ENCODE measurements at places on chromosomes 3 and 15. TPM values are rescaled to one million over a fixed set of nuclear protein-coding genes. Genes with fewer than 3 reads are reported as not detected.

DNA sequence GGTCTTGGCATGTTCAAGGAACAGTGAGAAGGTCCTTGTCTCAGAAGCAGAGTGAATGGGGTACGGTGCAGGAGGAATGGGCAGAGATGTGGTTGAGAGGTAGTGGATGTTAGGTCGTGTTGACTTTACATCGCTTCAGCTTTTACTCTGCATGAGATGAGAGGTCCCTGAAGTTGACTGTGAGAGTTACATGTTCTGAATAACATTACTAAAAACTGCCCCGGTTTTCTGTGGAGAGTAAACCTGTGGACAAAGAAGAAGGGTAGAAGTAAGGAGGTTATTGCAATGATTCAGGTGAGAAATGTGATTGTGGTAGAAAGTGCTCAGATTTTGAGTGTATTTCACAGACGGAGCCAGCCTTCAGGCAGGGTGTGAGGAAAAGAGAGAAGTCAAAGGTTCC lies 105.6 kb downstream of the ARNT2 start:
- no peak overlapping the region for H3K4me3 ChIP-seq
- H3K27ac ChIP-seq: no peak overlapping the region
- no peak for DNase-seq
- H3K4me1 ChIP-seq: no peaks in the 10 kb centered on the region
- no peaks in the 10 kb centered on the region for H3K27me3 ChIP-seq
- H3K36me3 ChIP-seq: no peaks in the 10 kb centered on the region

DNA sequence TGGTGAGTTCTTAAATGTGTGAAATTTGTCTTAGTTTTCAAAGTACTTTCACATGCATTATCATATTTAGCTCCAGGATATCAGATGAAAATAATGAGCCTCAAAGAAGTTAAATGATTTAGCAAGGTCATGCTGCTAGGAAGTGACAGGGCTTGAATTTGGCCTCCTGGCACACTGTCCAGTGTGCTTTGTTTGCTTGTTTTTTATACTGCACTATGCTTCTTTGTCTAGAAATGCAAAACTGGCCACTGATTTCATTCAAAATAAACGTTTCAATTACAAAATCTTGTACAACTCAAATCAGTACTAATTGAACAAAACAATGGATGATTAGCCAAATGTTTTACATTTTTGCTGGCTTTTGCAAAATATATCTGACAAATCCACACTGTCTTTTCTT lies 583.3 kb upstream of the CBLB start:
- no peak for DNase-seq
- H3K27ac ChIP-seq: no peak overlapping the region
- no peaks in the 10 kb centered on the region for H3K4me1 ChIP-seq
- H3K4me3 ChIP-seq: no peak overlapping the region

CNTN6 gene
- total RNA-seq: not detected

GRCh38 chr15:37973856-37974255 lies 39.4 kb downstream of the TMCO5A start:
- no peaks in the 10 kb centered on the region for H3K36me3 ChIP-seq
- no peak overlapping the region for H3K27ac ChIP-seq
- H3K4me3 ChIP-seq: no peak overlapping the region
- no peak for DNase-seq
- no peaks in the 10 kb centered on the region for H3K27me3 ChIP-seq
- no peaks in the 10 kb centered on the region for H3K4me1 ChIP-seq

TNFSF10 gene
- total RNA-seq: 2.2 TPM

- H3K36me3 ChIP-seq: no peaks in the 10 kb centered on the region
- H3K4me3 ChIP-seq: no peak overlapping the region
- DNase-seq: no peak
- peak overlapping the region; percentile 88 for H3K27ac ChIP-seq
Measured at GRCh38 chr3:27507515-27508266, 23.5 kb upstream of the SLC4A7 start.

DNA sequence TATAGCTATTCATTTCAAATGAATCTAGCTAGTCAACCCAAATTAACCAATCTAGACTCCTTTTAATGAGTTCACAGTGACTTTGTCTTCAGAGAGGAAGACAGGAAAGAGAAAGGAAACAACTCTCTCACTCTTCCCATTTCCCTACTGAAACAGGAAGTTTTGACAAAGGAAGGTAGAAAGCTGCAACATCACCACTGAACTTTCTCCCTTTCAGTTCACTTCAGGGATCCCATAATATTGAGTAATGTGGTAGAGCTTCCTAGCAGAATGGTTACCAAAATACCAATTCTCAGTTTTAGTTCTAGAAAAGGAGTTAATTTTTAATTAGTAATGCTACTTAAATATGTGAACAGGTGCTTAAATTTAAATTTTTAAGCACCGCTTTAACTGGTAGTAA lies 7.5 kb downstream of the VPS13C start:
- peaks cover 4% of the 10 kb centered on the region for H3K36me3 ChIP-seq
- no peak for DNase-seq
- H3K27me3 ChIP-seq: no peaks in the 10 kb centered on the region
- peaks cover 5% of the 10 kb centered on the region for H3K4me1 ChIP-seq
- H3K4me3 ChIP-seq: no peak overlapping the region

DNA sequence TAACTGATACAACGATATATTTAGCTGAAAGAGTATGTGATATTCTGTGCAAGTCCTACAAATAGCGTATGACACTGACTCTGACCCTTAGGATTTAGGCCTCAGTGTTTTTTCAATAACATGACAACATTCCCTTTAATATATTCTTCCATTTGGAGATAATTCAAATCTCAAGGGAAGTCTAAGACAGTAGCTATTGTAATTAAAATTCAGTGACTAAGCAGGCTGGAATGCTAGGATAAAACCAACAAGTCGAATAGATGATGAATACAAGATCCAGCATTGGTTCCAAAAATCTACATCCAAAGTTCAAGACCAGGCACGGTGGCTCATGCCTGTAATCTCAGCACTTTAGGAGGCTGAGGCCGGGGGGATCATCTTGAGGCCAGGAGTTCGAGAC lies 56.2 kb downstream of the QTRT2 start:
- no peak overlapping the region for H3K4me3 ChIP-seq
- H3K4me1 ChIP-seq: no peaks in the 10 kb centered on the region
- H3K27me3 ChIP-seq: peaks cover 14% of the 10 kb centered on the region
- no peak overlapping the region for H3K27ac ChIP-seq
- H3K36me3 ChIP-seq: no peaks in the 10 kb centered on the region

DNA sequence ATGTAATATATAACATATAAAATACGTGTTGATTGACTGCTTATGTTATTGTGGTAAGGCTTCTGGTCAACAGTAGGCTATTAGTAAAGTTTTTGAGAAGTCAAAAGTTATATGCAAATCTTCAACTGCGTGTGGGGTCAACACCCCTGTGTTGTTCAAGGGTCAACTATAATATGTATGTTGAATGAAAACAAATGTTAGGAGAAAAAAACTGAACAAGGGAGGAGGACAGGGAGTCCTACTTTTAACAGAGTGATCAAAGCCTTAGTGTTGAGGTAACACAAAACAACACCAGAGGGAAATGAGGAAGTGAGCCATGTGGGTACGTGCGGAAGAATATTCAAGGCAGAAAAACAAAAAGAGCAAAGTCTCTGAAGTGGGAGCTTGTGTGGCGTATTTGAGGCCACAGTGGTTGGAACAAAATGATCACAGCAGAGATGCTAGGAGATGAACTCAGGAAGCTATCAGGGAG lies 62.5 kb downstream of the SFMBT1 start:
- H3K27me3 ChIP-seq: no peaks in the 10 kb centered on the region
- H3K36me3 ChIP-seq: no peaks in the 10 kb centered on the region
- H3K27ac ChIP-seq: no peak overlapping the region

SLC22A14 gene
- total RNA-seq: 0.13 TPM

DNA sequence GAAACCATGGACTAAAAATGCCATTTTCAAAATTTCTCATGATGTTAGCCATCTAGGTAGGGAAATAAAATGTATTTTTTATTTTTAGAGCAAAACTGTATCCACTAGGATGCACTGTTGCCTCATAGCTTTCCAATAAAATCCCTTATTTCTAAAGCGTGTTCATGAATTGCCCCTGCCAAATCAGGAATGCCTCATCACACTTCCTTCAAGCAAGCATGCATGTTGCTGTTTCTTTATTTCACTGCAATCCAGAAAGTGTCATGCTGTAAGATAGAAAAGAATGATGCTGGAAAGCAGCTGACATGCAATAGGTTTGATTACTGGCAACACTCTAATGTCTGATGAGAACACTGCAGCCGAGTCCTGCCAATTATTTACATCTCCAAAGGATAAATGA lies 239.5 kb downstream of the CHL1 start:
- no peak for DNase-seq
- no peak overlapping the region for H3K27ac ChIP-seq
- no peak overlapping the region for H3K4me3 ChIP-seq
- no peaks in the 10 kb centered on the region for H3K36me3 ChIP-seq

GRCh38 chr3:98964784-98965183 lies 63.3 kb upstream of the DCBLD2 start:
- H3K27ac ChIP-seq: no peak overlapping the region
- peaks cover 2% of the 10 kb centered on the region for H3K27me3 ChIP-seq
- 0 out of 2 replicates have a peak, but pooled peaks cover 2% of the 10 kb centered on the region for H3K36me3 ChIP-seq

DNA sequence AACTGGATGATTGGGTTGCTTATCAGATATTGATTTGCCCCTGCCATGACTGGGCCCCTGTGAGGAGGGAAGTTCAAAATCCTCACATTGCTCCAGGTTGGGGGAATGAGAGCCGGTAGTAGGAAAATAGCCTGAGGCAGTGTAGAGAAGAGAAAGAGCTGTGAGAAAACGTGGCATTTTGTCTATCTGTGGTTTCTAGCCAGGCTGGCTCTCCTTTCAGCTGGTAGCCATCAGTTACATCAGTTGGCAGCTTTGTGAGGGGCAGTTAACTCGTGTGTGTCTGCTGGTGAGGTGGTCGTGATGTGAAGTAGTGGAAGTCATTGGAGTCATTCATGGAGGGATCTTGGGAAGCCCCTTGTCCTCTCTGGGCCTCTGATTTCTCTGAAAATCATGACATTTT lies 5.2 kb downstream of the ESYT3 start:
- no peak overlapping the region for H3K27ac ChIP-seq
- no peak for DNase-seq
- no peak overlapping the region for H3K4me3 ChIP-seq

GRCh38 chr3:141647562-141647915 lies 90.6 kb upstream of the RNF7 start:
- H3K27me3 ChIP-seq: no peaks in the 10 kb centered on the region
- no peaks in the 10 kb centered on the region for H3K36me3 ChIP-seq
- no peaks in the 10 kb centered on the region for H3K4me1 ChIP-seq
- DNase-seq: no peak

SPTBN5 gene
- total RNA-seq: 2.1 TPM

FLNB gene
- total RNA-seq: 309 TPM

DNA sequence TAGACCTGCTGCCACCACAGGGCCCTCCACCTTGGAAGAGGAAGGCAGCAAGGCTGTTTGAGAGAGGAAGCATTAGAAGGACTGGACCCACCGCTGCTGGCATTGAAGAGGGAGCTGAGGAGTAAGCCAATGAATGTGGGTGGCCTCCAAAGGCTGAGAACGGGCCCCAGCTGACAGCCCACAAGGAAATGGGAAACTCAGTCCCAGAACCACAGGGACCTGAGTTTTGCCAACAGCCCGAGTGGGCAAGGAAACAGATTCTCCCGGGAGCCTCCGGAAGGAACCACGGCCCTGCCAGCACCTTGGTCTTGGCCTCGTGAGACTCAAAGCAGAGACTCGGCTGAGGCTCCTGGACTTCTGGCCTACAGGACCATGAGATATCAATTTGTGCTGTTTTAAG lies 95.4 kb upstream of the SNRPA1 start:
- H3K36me3 ChIP-seq: no peaks in the 10 kb centered on the region
- H3K27ac ChIP-seq: no peak overlapping the region
- no peaks in the 10 kb centered on the region for H3K4me1 ChIP-seq

DNA sequence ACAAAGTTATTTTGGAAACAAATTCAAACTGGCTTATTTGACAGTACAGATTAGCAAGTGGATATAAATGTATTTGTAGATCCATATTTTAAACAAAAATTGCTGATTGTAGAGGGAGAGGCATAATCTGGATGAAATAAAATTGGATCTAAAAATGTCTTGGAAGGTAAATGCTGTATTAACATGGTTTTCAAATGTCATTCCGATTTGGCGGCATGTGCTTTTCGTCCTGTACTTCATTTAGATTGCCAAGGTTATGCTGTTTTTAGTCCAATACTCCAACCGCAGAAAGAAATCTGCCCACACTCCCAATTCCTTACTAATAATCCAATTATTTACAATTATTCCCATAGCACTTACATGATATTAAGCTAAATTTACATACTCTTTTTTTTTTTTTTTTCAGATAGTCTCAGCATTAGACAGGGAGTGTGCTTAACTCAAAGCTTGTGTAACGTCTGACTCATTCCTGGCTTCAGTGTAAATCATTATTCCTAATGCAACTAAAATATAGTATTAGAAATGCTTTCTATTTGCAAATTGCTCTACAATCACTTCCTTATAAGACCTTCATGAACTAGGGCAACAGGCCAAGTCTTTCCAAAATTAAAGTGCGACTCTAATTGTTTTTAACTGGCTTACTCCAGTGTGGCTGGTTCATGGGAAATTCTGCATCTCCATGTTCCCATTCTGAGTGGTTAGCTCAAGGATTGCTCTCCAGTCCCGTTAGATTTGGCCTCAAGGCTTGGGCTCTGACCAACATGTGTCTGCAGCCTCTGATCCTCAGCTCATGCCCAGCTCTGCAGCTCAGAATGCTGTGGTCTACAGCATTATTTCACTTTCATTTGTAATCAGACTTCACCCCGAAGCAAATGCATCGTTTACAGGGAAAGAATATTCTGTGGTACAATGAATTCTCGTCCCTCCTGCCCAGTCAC lies 103.9 kb downstream of the FBN1 start:
- no peaks in the 10 kb centered on the region for H3K4me1 ChIP-seq
- DNase-seq: no peak
- no peak overlapping the region for H3K4me3 ChIP-seq
- no peaks in the 10 kb centered on the region for H3K36me3 ChIP-seq
- H3K27ac ChIP-seq: no peak overlapping the region
- no peaks in the 10 kb centered on the region for H3K27me3 ChIP-seq

DNA sequence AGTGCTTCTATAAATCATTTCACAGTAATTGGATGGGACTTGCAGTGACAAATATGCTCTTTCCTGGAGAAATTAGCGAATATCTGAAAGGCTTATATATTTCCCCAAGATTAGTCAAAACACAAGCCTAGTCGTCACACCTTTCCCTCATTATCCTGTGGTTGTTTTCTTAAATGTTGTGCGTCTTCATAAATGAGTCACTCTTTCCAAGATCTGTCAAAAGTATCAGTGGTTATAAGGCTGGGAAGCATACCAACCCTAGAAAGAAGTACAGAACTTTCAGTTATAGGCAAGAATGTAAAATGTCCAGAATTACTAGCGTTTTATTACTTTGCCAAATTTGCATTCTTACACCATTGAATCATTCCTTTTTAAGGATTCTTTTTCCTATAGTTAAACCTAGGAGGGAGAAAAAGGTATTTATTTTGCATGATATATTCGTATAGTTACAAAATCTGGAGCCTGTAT lies 33.6 kb downstream of the TMEM212 start:
- H3K27me3 ChIP-seq: peaks cover 4% of the 10 kb centered on the region
- DNase-seq: no peak
- no peaks in the 10 kb centered on the region for H3K36me3 ChIP-seq

GRCh38 chr3:41975416-41976103 lies 13.7 kb upstream of the ULK4 start:
- H3K4me3 ChIP-seq: no peak overlapping the region
- no peak for DNase-seq

IMPG2 gene
- total RNA-seq: 0.10 TPM
